CD4-positive, alpha-beta memory T cell (primary cell): ENCODE measurements at places on chromosomes 7 and 10.

DNA sequence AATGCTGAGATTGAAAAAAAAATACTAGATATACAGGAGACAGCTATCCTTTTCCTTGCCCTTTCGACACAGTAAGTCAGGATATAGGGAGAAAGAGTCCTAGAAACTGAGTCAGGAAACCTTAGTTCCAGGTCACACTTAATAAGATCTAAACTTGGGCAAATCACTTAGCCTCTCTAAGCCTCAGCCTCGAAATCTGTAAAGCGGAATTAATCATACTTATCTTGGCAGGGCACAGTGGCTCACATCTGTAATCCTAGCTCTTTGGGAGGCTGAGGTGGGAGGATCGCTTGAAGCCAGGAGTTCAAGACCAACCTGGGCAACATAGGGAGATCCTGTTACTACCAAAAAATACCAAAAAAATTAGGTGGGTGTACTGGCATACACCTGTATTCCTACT lies 4.6 kb downstream of the GARIN1A start:
- no peak for DNase-seq

- no peak for DNase-seq
Measured at GRCh38 chr10:63798599-63799498, 277.6 kb downstream of the REEP3 start.

GRCh38 chr7:68376131-68376661 lies 1222.1 kb upstream of the AUTS2 start:
- no peak for DNase-seq

DNA sequence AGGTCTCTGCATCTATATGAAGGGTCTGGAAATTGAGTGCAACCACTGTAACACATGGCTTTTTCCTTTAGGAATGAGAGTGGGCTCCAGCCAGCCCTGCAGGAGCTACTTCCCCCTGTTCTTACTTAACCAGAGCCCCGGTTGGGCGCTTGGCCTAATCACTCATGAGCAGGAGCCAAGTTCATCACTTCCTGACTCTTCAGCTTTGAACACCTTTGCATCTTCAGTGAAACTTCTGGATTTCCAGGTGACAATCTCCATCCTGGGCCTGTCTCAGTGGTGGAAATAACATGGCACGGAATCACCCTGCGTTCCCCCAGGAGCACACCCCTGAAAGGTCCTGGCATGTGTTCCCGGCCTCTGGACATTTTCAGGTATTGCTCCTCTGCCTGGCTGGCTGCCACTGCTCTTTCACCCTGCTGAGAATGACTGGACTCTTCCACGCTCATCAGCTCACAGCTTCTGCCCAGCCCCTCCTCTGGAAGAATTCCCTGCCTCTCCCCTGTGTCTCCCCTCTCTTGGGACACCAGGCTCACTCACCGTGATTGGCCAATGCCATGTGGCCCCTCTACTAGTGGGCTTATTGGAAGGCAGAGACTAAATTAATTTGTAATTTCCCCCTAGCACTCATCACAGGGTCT lies 229.1 kb upstream of the GRB10 start:
- peak; percentile 5 for DNase-seq

GRCh38 chr10:646118-646524 lies 43.3 kb downstream of the DIP2C start:
- DNase-seq = no peak

- DNase-seq = no peak
Measured at GRCh38 chr10:100065084-100065660, 16.5 kb downstream of the CPN1 start.

DNA sequence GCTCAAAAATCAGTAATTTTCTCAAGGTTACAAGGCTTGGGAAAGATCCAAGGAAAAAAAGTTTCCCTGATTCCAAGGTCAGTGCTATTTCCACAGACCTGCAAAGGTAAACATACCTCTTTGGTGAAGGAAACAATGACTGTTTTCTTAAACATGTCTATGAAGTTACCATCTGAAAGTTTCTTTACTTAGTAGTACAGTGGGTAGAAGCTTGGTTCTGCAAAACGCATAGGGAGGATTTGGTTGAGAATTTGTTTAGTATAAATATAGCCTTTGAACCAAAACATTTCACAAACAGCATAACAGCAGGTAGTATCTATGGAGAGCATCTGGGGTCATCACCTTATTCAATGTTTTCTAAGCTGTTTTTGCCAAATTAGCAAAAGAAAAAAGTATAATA lies 169.6 kb downstream of the CCSER2 start:
- DNase-seq = no peak

- no peak for DNase-seq
Measured at GRCh38 chr10:120917521-120918250, 66.5 kb downstream of the WDR11 start.

DNA sequence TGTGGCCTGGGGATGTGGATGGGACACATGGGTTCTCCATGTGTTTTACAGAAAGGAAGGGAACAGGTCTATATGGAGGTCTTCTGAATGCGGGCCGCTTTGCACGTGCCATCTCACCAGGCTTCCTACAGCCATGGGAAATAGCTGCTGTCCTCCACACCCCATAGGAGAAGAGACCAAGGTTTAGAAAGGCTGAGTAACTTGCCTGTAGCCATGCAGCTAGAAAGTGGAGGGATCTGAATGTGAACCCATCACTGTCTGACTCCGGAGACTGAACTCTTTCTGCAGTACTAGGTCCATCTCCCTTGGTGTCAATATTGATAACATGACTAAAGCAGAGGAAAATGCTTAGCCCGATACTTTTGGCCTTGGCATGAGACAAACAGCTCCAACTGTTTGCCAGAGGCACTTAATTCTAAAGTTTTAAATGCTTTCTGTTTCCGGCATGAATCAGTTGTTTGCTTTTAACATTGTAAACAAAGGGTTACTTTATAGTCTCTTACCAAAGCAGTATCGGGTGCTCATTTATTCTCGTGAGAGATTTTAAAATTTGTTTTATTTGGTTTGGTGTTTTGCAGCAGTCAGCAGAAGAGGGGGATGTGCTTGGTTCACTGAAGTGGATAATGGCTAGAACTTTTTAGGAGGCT lies 64.8 kb upstream of the LOXL4 start:
- no peak for DNase-seq

DNA sequence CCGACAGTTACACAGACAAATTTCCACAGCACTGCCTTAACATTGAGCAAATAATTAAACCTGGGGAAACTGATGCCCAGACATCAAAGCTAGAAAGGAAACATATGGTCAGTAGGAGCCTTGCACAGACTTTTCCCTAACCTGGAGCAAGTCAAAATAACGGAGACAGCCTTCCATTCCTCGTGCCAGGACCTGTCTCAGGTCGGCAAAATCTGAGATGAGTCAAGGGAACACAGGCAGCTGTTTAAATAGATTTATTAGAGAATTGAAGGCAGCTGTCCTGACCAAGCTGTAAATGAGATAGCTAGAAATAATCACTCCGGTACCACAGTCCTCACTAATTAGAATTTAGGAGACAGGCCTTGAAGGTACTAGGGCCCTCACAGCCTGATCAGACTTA lies 81.2 kb downstream of the RAMP3 start:
- DNase-seq = no peak

DNA sequence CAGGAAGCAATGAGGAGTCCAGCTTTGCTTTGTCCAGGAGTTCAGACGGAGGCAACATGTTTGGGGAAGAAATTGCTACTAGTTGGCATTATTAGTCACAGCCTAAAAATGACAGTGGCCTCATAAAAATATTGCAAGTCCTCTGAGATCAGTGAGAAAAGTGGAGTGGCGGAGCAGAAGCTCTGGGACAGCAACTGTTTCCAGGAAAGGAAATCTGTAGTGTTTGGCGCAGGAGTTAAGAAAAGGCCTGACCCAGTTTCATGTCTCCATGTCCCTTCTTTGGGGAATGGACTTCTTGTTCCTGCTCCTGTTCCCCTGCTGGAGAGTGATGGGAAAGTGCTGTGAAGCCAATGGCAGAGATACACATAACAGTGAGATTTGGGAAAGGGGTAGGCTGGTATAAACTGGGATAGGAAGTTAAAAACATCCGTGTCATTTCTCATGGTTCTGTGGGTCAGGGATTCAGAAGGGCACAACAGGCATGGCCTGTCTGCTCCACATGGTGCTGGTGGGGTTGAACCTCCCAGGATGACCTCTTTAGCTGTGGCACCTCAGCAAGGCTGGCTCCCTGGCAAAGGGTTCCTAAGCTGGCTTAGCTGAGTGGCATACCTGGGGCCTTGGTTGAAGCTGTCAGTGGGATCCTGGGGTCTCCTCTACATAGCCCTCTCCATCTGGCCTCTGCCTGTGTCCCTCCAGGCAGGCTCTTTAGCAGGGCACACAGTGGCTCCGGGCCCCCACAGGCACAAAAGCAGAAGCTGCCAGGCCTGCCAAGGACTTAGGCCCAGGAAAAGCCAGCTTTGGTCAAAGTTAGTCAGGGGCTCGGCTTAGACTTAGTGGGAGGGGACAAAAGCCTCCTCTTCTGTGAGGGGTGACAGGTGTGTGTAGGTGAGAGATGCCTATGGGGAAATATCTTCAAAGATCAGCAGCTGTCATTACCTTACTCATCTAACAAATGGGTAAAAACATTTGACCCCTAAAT lies 77.7 kb downstream of the WDFY4 start:
- no peak for DNase-seq

DNA sequence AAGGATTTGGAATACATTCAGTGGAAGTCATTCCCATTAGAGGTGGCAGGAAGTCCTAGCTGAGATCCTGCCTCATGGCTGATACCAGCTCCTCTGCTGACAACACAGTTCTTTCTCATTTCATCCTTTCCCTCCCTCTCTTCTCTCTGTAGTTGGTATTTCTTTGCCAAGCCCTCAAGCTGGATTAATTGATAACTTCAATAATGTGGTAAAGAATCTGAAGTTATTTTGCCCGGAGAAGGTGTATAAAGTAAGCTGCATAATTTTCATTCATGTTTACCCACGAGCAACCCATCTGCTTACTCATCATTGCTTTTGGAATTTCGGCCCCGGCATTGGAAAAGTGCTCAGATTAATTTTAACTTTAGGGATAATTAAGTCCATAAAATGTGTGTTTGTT lies 85.2 kb upstream of the PLPP4 start:
- no peak for DNase-seq

- no peak for DNase-seq
Measured at GRCh38 chr7:151195616-151196450, 8.8 kb upstream of the ASB10 start.

- no peak for DNase-seq
Measured at GRCh38 chr10:114058297-114058696, 14.6 kb downstream of the ADRB1 start.

- DNase-seq = no peak
Measured at GRCh38 chr7:88665892-88666514, 93.5 kb upstream of the ZNF804B start.

- no peak for DNase-seq
Measured at GRCh38 chr10:63703113-63703670, 182.0 kb downstream of the REEP3 start.

DNA sequence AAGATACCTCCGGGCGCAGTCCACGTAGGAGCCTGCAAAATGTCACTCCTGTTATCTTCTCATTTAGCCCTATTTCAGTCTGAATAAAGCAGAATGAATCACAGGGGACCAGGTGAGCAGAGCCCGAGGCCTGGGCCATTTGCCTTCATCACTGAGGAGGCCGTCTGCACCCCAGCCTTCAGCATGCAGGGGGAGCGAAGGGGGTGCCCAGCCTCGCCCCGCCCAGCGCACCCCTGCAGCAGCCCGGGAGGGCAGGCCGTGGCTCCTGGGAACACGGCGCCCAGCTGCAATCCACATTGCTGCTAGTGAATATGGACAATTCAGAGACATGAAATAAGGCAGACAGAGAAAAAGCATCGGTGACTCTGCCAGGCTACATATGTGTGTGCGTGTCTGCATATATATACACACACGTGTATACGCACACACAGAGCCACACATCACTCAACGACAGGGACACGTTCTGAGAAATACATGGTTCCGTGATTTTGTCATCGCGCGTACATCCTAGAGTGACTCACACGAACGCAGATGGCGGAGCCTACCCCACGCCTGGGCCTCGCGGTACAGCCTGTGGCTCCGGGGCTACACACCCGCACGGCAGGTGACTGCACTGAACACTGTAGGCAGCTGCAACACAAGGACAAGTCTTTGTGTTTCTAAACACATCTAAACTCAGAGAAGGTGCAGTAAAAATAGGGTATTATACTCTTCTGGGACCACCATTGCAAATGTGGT lies 15.2 kb upstream of the ELFN1 start:
- no peak for DNase-seq

DNA sequence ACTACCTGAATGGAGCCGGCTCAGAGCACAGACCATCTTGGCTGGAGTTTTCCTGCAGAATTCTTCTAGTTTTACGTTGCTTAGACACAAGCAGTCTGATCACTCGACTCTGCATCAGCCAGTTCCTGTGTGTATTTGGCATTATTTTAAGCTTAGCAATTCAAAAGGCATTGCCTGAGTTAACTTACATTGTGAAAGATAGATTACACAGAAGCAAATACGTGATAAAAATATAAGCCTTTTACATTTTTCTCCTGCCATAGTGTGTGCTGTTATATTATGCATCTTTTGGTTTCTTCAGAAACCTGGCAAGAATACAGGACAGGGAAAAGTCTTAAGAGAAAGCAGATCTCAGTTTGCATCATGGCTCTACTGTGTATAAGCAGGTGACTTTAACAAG lies 98.1 kb downstream of the LRRC4 start:
- DNase-seq = no peak

DNA sequence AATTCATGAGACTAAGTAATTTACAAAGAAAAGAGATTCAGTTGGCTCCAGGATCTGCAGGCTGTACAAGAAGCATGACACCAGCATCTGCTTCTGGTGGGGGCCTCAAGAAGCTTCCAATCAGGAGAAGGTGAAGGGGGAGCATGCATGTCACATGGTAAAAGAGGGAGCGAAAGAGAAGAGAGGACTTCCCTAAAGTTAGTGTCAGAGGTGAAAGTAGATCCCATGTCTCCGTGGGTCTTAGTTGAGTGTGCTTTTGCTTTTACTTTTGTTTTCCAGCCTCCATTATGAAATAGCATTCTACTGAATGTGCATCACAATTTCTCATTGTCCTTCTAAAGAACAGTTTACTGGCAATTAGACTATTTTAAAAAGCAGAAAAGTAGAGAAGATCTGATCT lies 213.6 kb upstream of the FZD1 start:
- DNase-seq = no peak

- no peak for DNase-seq
Measured at GRCh38 chr7:706721-707120, 19.8 kb upstream of the DNAAF5 start.

DNA sequence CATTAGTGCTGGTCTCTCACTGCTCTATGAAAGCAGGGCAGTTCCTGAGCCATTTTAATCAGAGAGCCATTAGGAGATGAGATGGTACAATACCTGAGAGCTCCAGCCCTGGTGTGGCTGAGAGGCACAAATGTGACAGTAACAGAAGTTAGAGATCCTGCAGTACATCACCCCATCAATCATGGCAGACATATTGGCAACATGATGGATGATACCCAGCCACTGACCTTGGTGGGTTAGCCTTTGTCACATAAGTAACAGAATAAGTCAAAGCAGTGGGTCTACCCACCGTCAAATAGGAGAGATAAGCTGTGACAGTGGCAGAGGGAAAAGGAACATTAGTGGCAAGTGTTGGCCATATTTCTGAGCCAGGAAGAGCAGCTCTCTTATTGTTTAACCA lies 53.3 kb upstream of the NXPH1 start:
- no peak for DNase-seq

DNA sequence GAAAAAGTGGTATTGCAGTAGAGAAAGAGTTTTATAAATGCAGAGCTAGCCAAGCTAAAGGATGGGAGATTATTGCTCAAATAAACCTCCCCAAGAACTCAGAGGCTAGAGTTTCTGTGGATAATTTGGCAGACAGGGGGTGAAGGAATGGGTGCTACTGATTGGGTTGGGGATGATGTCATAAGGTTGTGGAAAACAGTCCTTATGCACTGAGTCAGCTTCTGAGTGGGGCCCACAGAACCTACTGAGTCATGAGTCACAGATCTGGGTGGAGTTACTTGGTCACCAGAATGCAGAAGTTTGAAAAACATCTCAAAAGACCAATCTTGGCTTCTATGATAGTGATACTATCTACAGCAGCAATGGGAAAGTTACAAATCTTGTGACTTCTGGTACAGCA lies 1146.7 kb downstream of the TYW1 start:
- DNase-seq = no peak
